ENCODE measurements at places on chromosomes 11 and 22. TPM values are rescaled to one million over a fixed set of nuclear protein-coding genes. Genes with fewer than 3 reads are reported as not detected.

Gene CRYBA4
- 0.36 TPM for total RNA-seq

Gene MOV10L1
- total RNA-seq: not detected

Gene TLCD5
- total RNA-seq: 1.0 TPM

Gene DEUP1
- total RNA-seq: not detected

Gene GAB4
- not detected for total RNA-seq

- H3K27ac ChIP-seq: no peak overlapping the region
- no peak overlapping the region for H3K4me3 ChIP-seq
- no peaks in the 10 kb centered on the region for H3K36me3 ChIP-seq
- no peaks in the 10 kb centered on the region for H3K4me1 ChIP-seq
- DNase-seq: no peak
Observed at GRCh38 chr22:43197271-43197941, 10.5 kb upstream of the TTLL12 start.

GRCh38 chr22:48069256-48069655 is 1306.8 kb downstream of the TBC1D22A start:
- no peak overlapping the region for H3K27ac ChIP-seq
- peaks cover 5% of the 10 kb centered on the region for H3K27me3 ChIP-seq
- H3K36me3 ChIP-seq: no peaks in the 10 kb centered on the region
- H3K4me1 ChIP-seq: no peaks in the 10 kb centered on the region
- DNase-seq: no peak

DNA sequence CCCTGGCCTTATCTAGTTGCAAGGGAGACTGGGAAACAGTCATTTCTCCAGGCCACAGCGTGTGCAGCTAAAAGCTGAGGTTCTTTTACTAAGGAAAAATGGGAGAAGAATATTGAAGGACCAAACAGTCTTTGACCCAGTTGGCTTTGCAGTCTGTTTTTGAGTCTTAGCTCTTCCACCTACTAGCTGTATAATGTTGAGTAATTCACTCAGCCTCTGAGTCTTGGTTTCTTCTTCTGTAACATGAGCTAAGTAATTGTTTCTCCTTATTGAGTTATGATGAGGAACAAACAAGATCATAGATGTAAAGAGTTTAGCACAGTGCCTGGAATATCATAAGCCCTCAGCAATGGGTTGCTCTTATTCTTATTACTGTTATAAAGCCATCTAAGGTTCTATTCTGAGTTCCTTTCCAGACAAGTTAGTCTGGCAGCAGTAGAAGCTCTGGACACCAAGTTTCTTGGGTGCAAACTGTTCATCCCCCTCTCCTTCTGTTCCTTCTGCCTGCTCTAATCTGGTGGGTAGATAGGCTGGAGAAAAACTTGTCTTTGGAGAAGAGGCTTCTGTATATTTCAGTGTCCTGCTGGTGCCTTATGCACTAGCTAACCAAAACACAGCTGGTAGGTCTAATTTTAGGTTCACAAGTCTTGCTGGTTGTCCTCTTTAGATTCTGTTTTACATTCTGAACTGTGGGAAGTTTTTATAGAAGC is 13.5 kb downstream of the TRIM44 start:
- no peaks in the 10 kb centered on the region for H3K27me3 ChIP-seq
- peaks cover 70% of the 10 kb centered on the region for H3K4me1 ChIP-seq
- H3K4me3 ChIP-seq: no peak overlapping the region
- no peak overlapping the region for H3K27ac ChIP-seq

GRCh38 chr22:38941488-38941987 is 15.9 kb upstream of the APOBEC3A start:
- H3K4me3 ChIP-seq: peak overlapping the region; percentile 45
- H3K4me1 ChIP-seq: peaks cover 35% of the 10 kb centered on the region
- H3K27me3 ChIP-seq: peaks cover 28% of the 10 kb centered on the region
- H3K36me3 ChIP-seq: no peaks in the 10 kb centered on the region

- H3K27me3 ChIP-seq: peaks cover 2% of the 10 kb centered on the region
- H3K36me3 ChIP-seq: no peaks in the 10 kb centered on the region
- H3K4me3 ChIP-seq: no peak overlapping the region
- DNase-seq: no peak
- no peaks in the 10 kb centered on the region for H3K4me1 ChIP-seq
- no peak overlapping the region for H3K27ac ChIP-seq
Observed at GRCh38 chr11:115996808-115997188, 492.6 kb upstream of the CADM1 start.

- peaks cover 53% of the 10 kb centered on the region for H3K4me1 ChIP-seq
- no peak for DNase-seq
- no peaks in the 10 kb centered on the region for H3K27me3 ChIP-seq
- peaks cover 2% of the 10 kb centered on the region for H3K36me3 ChIP-seq
- H3K27ac ChIP-seq: no peak overlapping the region
Observed at GRCh38 chr11:1870326-1870696, 17.4 kb downstream of the LSP1 start.

DNA sequence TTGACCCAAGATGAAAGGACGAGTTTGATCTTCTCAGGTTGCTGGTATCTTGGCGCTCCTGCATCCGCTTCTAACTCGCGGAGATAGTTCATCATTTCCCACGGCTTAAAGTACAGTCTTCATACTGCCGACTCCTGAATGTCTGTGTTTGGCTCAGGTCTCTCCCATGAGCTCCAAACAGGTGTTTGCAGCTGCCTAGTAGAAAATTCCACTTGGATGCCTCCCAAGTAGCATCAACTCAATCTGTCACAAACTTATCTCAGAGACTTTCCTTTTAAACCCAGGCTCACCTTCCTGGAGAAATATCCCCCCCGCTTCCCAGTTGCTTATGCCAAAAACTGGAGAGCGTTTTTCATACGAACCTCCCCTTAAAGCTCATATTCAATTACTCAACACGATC is 986.5 kb downstream of the TBC1D22A start:
- H3K36me3 ChIP-seq: no peaks in the 10 kb centered on the region
- H3K4me1 ChIP-seq: no peaks in the 10 kb centered on the region
- H3K27ac ChIP-seq: no peak overlapping the region
- no peak for DNase-seq

GRCh38 chr11:26537341-26537740 is 34.7 kb downstream of the MUC15 start:
- no peaks in the 10 kb centered on the region for H3K27me3 ChIP-seq
- no peaks in the 10 kb centered on the region for H3K4me1 ChIP-seq
- no peak for DNase-seq
- H3K4me3 ChIP-seq: no peak overlapping the region

GRCh38 chr11:34214961-34215805 is 109.8 kb downstream of the NAT10 start:
- peaks cover 6% of the 10 kb centered on the region for H3K27me3 ChIP-seq
- no peaks in the 10 kb centered on the region for H3K36me3 ChIP-seq
- H3K4me1 ChIP-seq: peaks cover 21% of the 10 kb centered on the region
- peak overlapping the region; percentile 80 for H3K27ac ChIP-seq
- peak; percentile 94 for DNase-seq

Data from activated CD4-positive, alpha-beta memory T cell treated with anti-CD3 and anti-CD28 coated beads for 36 hours (primary cell).